ENCODE measurements at places on chromosomes 3 and 15.

DNA sequence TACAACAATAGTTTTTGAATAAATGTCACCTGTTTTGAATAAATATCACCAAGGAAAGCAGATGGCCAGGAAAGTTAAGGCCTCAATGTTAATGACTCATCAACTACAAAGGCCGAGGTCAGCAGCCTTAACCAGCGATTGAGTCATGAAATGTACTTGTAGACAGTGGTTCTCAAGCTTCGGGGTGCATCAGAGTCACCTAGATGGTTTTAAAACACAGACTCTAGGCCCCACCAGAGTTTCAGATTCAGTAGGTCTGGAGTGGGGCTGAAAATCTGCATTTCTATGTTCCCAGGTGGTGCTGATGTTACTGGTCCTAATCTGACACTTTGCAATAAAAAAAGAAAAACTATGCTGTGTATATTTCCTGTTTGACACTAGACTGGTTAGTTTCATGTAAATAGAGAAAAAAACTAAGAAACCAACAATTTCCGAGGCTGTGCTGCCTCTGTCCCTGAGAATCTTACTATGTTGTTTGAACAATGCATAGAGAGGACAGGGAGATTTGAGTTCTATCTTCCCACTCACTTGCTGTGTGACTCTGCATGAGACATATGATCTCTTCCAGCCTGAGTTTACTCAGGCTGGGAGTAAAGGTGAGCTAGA, 9.8 kb downstream of the RAB27A start:
- DNase-seq = no peak

DNA sequence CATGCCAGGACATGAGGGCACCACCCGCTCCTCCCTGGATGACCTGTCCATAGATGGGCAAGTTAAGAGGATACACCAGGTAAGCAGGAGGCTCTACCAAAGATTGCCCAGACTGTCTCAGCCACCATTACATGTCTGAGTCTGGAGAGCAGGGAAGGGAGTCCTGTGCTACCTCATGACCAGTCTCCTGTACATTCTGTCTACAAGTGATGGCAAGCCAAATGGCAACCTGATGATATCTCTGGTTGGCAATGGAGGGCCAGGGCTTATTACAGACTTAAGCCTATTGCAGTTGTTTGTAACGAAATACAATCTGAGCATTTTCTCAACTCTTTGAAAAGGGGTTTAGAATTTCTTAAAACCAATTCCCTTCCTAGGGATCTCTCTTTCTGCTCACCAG, 31.8 kb downstream of the ABHD6 start:
- DNase-seq = no peak

- DNase-seq = no peak
Observed at GRCh38 chr15:36726224-36726623, 146.8 kb downstream of the CDIN1 start.

DNA sequence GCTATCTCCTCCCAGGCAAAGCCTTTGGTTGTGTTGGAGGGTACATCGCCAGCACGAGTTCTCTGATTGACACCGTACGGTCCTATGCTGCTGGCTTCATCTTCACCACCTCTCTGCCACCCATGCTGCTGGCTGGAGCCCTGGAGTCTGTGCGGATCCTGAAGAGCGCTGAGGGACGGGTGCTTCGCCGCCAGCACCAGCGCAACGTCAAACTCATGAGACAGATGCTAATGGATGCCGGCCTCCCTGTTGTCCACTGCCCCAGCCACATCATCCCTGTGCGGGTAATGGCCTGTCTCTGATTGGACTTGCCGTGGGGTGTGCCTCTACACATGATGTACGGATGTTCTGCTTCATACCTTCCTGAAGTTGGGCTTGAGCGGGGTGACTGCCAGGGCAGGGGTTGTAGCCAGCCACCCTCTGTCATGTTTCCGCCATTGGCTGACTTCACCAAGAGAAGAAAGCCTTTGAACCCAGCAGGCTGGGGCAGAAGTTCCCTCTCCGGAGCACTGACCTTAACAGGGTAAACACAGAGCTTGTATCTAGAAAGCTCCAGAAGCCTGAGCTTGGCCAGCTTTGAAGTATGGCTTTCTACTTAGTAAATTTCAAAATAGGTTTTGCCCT, 13.4 kb downstream of the ALAS1 start:
- no peak for DNase-seq

DNA sequence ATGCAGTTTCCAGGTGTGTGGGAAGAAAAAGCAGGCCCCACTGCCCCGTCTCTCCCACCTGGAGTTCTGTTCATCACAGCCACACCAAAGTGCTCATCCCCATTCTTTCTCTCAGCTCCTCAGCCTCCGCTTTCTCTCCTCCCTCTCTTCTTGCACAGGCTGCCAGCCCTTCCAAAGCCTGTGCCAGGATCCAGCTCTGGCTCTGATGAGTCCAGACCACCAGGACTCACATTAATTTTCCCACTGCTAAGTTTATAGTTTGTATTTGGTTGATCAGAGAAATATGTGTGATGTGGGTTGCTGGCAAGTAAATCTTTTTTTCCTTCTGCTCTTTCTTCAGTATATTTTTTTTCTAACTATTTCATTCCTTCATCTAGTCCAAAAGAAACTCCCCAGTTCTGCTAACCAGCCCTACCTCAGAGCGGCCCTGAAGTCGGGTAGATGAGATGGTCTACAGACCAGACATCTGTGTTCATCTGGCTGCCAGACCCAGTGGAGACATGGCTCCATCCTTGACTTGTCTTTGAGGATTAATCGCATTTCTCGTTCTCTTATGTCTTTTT, 49.8 kb downstream of the BOC start:
- DNase-seq = no peak

GRCh38 chr3:138148503-138148902, 16.3 kb upstream of the A4GNT start:
- DNase-seq = no peak

DNA sequence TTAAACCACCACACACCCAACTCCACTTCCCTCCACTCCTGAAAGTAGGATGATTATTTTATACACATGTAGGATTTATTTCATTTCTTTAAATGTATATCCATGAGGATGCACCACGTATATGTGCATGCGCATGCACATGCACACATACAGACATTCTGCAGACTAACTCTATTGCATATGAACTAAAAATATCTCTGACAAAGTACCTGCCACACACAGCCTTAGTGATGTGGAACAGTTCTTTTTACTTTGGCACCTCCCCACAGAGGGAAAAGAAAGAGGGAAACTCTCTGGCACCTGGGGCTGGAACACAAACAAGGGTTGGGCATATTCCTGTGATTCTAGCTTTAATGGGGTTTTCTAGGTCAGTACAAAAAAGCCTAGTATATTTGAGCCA, 138.2 kb downstream of the CLASP2 start:
- DNase-seq = no peak

DNA sequence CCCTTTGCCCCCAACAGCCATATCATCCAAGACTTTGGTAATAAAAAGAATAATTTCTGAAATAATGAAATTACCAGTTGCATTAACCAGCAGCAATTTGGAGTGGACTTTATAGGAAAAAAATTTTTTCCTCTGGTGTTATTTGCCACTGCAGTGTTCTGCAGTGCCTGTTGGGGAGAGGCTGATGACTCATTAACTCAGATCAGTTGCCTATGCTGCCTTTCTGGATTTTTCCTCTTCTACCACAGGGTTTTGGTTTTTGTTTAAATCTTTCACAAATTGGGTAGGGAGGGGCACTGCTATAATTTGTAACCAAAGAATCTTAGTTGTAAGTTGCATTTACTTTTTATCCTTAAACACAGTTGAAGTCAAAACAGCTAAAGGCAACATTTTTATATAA, 22.7 kb downstream of the ATP6V1A start:
- no peak for DNase-seq

GRCh38 chr15:37480482-37480881, 380.1 kb upstream of the MEIS2 start:
- DNase-seq = no peak

- no peak for DNase-seq
Observed at GRCh38 chr15:52483707-52484106, 45.0 kb downstream of the MYO5A start.

- DNase-seq = no peak
Observed at GRCh38 chr15:100890051-100890720, 10.6 kb downstream of the ALDH1A3 start.

DNA sequence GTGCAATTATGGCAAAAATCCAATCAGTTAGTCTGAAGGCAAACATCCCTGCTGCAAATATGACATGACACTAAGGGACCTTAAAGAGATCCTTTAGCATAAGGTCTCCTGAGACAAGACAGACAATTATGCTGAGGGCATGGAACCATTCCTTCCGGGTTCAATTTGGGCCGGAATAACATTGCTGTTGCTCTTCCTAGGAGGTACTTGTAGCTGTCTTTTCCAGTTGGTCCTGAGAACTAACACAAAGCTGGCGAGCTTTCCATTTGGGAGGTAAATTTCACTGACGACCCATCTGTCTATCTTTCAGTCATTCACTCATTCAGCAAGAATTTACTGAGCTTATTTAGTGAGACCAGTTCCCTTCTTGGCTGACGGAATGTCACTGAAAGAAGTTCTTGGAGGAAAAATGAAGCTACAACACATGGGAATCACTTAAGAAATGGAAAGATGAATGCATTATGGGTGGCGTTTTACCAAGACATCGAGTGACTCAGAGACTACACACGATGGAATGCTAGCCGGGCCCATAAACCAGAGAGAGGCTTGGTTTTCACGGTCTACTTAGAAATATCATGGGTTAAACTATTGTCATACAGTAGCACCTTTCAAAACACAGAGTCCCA, 215.5 kb downstream of the PDZRN3 start:
- no peak for DNase-seq

- DNase-seq = no peak
Observed at GRCh38 chr3:78277220-78277619, 1237.3 kb downstream of the ROBO2 start.

GRCh38 chr3:88149101-88149508, 654 bp upstream of the C3orf38 start:
- peak; percentile 9 for DNase-seq

- no peak for DNase-seq
Observed at GRCh38 chr15:85494048-85494777, 113.8 kb downstream of the AKAP13 start.

DNA sequence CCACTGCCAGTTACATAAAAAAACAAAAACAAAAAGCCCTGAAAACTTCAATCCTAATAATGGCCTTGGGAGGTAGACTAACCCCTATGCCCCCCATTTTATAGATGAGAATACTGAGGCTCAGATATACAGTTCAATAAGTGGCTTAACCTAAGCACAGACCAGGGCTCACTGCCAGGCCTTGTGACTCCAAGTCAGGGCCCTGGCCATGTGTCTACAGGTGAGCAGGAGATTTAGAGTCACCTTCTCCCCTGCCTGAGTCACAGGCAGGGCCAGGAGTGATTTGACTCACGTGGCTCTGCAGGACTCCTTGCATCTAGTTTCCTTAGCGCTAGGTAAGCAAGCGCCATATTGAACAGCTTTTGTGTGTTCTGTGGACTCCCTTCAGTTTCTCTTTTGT, 98.6 kb upstream of the ETV5 start:
- DNase-seq = no peak

DNA sequence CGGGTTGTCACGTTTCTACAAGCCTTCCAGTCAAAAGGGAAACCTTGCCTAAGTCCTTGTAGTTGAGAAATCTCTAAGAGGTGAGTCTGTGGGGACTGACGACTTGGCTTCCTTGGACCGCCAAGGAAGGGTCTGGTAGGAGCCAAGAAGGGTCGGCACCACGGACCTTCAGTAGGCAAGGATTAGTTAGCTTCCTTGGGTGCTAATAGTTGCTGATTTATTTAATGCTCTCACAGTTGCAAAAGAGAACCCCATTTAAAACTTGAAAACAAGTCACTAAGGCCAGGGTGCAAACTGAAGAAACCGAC, 361 bp upstream of the LCMT2 start:
- DNase-seq = no peak

DNA sequence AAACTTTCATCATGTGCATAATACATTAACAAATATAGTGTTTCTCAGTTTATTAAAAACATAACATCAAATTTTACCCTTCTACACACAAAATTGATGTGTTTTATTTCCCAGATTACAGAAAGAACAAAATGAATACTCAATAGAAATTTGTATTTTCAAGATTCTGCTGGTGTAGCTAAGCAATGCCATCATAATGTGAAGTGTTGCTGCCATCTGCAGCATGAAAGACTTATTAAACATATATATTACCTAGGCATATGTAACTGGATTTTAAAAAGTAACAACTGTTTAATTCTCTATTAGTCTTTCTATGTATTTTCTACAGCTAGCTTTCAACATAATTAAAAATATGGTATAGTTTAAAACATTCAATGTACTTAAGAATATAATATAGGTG, 27.5 kb downstream of the PLSCR5 start:
- DNase-seq = peak; percentile 63

GRCh38 chr3:119918992-119919933, 137.4 kb downstream of the NR1I2 start:
- no peak for DNase-seq

GRCh38 chr3:177421481-177421785, 224.2 kb upstream of the TBL1XR1 start:
- DNase-seq = no peak

GRCh38 chr15:60972301-60972700, 256.8 kb downstream of the RORA start:
- no peak for DNase-seq

DNA sequence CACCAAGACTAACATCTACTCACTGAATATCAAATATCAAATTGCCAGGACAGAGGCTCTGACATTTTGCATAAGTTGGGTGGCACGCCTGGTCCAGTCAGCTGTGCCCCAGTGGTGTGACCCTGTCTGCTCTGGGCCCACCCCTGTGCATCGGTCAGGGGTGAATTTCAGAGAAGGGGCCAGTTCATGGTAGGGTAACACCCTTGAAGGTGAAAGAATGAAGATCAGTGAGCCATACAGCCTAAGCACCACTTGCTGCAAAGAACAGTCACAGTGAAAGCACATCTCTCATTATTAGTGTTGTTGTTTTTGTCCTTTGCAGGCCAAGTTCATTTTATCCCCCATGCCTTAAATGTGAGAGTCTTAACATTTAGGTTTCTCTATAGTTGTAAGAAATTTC, 86.8 kb downstream of the MYRIP start:
- DNase-seq = no peak

DNA sequence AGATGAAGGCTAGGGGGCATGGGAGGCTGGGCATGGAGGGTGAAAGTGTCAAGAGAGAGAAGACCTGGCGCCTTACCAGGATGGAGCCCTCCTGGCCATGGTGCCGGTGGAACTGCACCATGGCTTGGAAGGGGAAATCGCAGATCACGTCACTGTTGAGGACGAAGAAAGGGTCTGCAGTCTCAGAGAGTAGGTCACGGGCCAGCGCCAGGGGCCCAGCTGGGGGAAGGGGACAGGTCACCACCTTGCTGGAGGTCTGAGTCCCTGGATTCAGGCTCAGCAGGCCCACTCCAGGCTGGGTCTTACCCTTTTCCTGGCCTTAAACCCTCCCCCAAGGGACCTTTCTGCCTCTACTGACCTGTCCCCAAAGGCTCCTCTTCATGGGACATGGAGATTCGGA, 855 bp downstream of the GMPPB start:
- no peak for DNase-seq

GRCh38 chr15:95937128-95937528, 393.4 kb upstream of the NR2F2 start:
- no peak for DNase-seq
